ENCODE measurements at places on chromosomes 13 and 19. TPM values are rescaled to one million over a fixed set of nuclear protein-coding genes. Genes with fewer than 3 reads are reported as not detected.

Gene KLK15
- polyA plus RNA-seq = not detected

Gene PSG6
- 0.42 TPM for polyA plus RNA-seq

Gene ACP7
- polyA plus RNA-seq = not detected

Gene ZNF616
- 3.1 TPM for polyA plus RNA-seq

All from Purkinje cell (primary cell).